ENCODE measurements at places on chromosomes 16 and 17. TPM values are rescaled to one million over a fixed set of nuclear protein-coding genes. Genes with fewer than 3 reads are reported as not detected.
A peak's percentile ranks its signal among the peaks of the same experiment; 100 is the strongest.

DNA sequence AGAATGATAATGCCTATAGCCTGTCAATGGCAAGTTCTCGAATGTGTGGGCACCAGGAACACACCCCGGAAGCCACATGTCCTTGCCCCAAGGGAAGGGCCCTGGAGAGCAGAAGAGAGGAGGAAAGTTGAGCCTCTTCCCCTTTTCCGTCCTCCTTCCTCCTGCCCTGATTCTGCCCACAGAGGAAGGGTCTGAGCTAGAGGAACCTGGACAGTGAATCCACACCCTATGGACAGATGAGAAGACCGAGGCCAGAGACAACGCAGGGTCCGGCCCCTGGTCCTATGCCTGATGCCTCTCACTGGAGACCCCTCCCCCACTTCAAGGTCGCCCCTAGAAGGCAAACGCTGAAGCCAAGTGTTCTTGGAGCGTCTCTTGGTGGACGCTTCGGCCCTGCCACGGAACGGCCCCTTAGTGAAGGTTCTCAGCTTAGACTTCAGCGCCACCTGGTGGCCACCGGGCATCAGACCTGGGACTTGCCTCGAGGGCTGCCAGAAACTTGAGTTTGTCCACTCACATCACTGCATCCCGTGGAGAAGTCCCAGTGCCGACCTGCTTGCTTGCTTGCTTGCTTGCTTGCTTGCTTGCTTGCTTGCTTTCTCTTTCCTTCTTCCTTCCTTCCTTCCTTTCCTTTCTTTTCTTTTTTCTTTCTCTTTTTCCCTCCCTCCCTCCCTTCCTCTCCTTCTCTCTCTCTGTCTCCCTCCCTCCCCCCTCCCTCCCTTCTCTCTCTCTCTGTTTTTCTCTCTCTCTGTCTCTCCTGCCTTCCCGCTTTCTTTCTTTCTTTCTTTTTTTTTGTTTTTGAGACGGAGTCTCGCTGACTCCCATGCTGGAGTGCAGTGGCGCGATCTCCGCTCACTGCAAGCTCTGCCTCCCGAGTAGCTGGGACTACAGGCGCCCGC, 20.6 kb upstream of the SPNS3 start:
- DNase-seq = peak; percentile 98

WSCD1 gene
- 57.5 TPM for total RNA-seq

DNA sequence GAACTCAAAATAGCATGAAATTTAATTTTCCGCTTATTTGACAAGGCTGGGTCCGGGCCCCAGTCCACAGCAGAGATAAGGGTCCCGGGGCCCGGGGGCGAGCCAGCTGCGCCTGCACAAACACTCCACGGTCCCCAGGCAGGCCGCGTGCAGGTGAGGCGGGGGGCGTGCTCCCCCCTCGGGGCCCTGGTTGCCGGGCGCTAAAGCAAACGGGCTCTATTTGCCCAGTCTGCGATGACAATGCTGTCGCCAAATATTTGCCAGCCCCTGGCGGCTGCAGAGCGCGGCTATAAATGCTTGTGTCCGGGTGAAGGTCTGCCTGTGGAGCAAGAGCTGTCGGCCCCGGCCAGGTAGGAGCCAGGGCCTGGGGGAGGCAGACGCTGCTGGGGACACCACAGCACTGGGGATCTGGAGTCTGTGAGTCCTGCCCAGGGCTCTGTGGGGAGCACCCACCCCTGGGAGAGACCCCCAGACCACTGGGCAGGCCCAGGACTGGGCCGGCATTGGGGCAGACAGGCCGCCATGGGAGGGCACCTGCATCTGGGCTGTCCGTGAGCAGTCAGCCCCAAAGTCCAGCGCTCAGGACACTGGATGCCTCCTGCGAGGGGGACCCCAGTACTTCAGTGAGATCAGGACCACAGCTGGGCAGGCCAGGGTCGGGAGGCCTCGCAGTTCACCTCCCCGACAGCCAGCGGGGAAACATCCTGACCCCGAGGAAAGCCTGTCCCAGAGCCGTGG, at the start of gene PERCC1:
Gene PERCC1, plus strand, starts transcription at position 320 of the 738 bp plus-strand sequence. CDS start 1,516 bp downstream, outside the sequence.
- no peak for DNase-seq

GRCh38 chr16:2586241-2586640, 48.4 kb downstream of the PDPK1 start:
- peak; percentile 60 for DNase-seq

- DNase-seq = no peak
Measured at GRCh38 chr16:75000481-75001081, 1.8 kb downstream of the ZNRF1 start.
